ENCODE measurements at places on chromosomes 16 and 17. TPM values are rescaled to one million over a fixed set of nuclear protein-coding genes. Genes with fewer than 3 reads are reported as not detected.

The PRSS21 gene
- total RNA-seq = not detected

DNA sequence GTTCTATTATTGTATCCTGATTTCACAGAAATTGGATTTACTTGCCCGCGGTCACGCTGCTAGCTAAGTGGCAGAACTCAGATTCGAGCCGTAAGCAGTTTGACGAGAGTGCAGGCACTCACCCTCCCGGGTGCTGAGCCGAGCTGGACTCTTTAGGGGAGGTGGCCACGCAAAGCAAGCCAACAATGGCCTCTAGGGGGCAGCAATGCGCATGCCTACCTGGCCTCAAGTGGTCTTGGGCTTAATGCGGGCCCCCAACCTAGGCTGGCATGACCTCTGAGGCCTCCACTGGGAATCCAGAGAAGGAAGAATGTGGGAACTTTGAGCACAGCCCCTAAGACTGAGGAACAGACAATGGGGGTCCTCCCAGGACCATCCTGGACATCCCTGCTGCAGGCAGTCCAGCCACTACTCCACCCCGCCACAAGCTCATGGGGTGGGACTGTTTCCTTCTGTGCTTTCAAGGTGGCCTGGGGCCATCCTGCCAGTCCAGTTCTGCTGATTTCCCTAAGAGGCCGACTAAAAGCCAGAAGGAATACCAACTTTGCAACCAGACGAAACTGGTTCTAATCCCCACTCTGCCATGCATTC lies 276.5 kb downstream of the XYLT1 start:
- DNase-seq = peak; percentile 6
- no peaks in the 10 kb centered on the region for H3K36me3 ChIP-seq
- no peaks in the 10 kb centered on the region for H3K4me1 ChIP-seq
- no peaks in the 10 kb centered on the region for H3K27me3 ChIP-seq

GRCh38 chr16:74521691-74522090 lies 85.2 kb downstream of the GLG1 start:
- H3K27ac ChIP-seq = no peak overlapping the region
- H3K4me3 ChIP-seq = no peak overlapping the region
- H3K4me1 ChIP-seq = peaks cover 6% of the 10 kb centered on the region
- peaks cover 20% of the 10 kb centered on the region for H3K36me3 ChIP-seq

The NOD2 gene
- total RNA-seq = 0.45 TPM

The SLC47A1 gene
- 2.1 TPM for total RNA-seq

The TRPV2 gene
- total RNA-seq = 5.4 TPM

DNA sequence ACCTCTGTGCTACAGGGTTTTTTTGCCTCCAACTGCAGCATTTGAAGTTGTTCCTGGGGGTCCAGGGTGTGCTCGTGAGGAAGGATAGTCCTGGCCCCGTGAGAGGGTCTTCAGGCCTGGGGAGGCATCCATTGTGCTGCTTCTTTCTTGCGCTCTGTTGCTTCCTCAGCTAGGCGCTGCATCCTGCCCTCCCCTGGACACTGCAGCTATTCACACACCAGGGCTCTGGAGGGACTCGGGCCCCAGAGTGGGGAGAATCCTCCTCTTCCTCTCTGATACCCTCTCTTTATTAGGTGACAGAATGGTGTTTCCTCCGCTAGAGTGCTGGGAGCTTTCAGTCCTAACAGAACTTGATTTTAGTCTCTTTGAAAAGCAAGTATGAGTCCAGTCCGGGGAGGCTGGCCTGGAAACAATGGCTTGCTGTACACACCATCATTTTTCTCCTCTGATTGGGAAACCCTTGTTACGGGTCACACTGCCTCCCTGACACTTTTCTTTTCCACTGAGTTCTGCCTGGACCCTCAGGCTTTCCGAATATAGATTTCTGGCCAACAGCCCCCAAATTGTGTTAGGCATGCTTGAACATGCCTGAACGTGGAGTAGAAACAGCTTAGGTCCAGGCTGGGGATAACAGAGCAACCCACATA lies 81.4 kb upstream of the ELAC2 start:
- H3K4me3 ChIP-seq = no peak overlapping the region
- H3K4me1 ChIP-seq = no peaks in the 10 kb centered on the region
- H3K36me3 ChIP-seq = no peaks in the 10 kb centered on the region
- no peaks in the 10 kb centered on the region for H3K27me3 ChIP-seq
- no peak for DNase-seq
- no peak overlapping the region for H3K27ac ChIP-seq

GRCh38 chr16:3065069-3065741 lies at the start of gene IL32:
Gene IL32 (plus strand): TSS chr16:3065640. CDS start chr16:3065812, 172 bp downstream.
- peaks cover 26% of the 10 kb centered on the region for H3K36me3 ChIP-seq
- peak within 1 kb of the TSS; percentile 71 for H3K4me3 ChIP-seq
- H3K27ac ChIP-seq = peak within 1 kb of the TSS; percentile 91

DNA sequence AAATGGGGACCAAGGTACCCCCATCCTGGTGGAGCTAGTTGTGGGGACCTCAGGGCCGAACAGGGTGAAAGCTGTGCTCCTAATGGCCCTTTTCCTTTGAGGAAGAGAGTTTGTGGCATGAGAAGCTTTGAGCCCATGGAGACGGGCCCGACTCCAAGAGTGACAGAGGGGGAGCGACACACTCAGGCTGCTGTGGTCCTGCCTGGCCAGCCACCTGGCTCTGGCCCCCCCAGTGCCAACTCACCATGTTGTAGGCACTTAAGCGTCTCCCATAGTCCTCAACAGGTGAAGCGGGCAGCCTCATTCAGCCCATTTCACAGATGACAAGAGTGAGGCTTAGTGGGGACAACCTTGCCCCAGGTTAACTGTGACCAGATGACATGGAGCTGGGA lies 1.6 kb downstream of the IL21R start:
- H3K27ac ChIP-seq = no peak overlapping the region
- DNase-seq = no peak
- H3K4me3 ChIP-seq = no peak overlapping the region
- peaks cover 14% of the 10 kb centered on the region for H3K27me3 ChIP-seq
- H3K4me1 ChIP-seq = peaks cover 14% of the 10 kb centered on the region

- H3K4me1 ChIP-seq = peaks cover 59% of the 10 kb centered on the region
- H3K4me3 ChIP-seq = no peak overlapping the region
- H3K36me3 ChIP-seq = no peaks in the 10 kb centered on the region
- H3K27ac ChIP-seq = peak overlapping the region; percentile 8
These were observed 84.3 kb downstream of the KSR1 start for GRCh38 chr17:27540318-27541101.

GRCh38 chr17:58176200-58176599 lies 9.4 kb downstream of the OR4D2 start:
- H3K4me3 ChIP-seq = no peak overlapping the region
- no peak overlapping the region for H3K27ac ChIP-seq
- H3K4me1 ChIP-seq = no peaks in the 10 kb centered on the region
- no peaks in the 10 kb centered on the region for H3K27me3 ChIP-seq
